Omental fat pad (tissue), 4 donors: ENCODE measurements at places on chromosomes 2 and 18.

GRCh38 chr2:107282135-107282534 lies 396.2 kb upstream of the ST6GAL2 start:
- DNase-seq: no peak

DNA sequence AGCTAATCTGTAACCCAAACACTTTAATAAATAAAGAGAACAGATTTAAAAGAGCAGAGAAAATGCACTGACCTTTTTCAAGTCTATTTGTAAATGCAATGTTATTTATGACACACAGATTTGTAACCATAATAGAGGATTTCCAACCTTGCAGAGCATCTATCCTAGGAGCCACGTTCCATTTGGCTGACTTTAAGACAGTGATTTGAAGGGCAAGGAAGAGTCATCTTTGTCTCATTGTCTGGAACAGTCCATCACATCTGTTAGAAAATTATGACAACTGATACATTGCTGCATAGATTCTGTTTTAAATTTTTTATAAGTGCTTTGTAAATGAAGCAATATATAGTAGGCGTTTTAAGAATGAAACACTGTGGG lies 90.8 kb upstream of the L3MBTL4 start:
- no peak for DNase-seq

GRCh38 chr18:8662560-8663255 lies 42.6 kb upstream of the MTCL1 start:
- no peak for DNase-seq

DNA sequence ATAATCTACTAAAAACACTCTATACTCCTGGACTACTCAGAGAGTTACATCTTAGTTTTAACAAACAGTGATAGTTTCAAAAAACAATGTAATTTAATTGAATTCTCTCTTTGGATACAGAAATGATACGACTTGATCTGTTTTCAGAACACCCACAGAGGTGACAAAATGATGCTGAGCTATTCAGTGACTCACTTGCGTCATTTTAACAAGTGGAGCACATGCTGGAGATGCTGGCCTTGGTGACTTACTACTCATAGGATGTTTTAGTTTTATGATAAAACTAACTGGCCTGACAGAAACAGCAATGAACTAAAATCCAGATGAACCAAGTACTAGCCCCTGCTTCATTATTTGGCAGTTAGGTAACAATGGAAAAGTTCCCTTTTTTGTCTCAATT lies 101.3 kb upstream of the ITGB6 start:
- DNase-seq: no peak

- no peak for DNase-seq
Observed at GRCh38 chr2:234457421-234457820, 39.5 kb downstream of the ARL4C start.

GRCh38 chr18:23897291-23897690 lies 117.3 kb upstream of the TTC39C start:
- DNase-seq: no peak
